ENCODE measurements at places on chromosomes 3 and 15.

DNA sequence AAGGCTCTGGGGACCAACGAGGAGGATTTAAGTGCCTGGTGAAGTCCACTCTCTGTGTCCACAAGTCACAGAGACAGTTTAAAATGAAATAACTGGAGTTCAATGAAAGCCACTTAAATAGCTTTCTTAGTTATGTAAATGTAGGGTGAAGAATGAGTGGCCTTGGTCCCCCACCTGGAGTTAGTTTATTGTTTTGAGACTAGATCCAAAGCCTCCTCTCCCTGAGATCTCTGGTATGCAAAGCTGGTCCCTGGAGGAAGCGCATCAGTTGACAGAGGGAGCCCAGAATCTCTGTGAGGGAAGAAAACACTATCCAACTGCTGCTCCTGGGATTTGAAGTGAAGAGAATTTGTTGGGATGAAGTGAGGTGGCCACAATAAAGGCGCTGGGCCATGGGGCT is 40.5 kb downstream of the EXOG start:
- H3K27me3 ChIP-seq: no peaks in the 10 kb centered on the region
- H3K4me3 ChIP-seq: no peak overlapping the region
- no peaks in the 10 kb centered on the region for H3K4me1 ChIP-seq
- no peak for DNase-seq
- no peak overlapping the region for H3K27ac ChIP-seq
- no peaks in the 10 kb centered on the region for H3K36me3 ChIP-seq

GRCh38 chr3:20051123-20051806 is 11.0 kb downstream of the KAT2B start:
- DNase-seq: no peak
- no peak overlapping the region for H3K27ac ChIP-seq
- no peaks in the 10 kb centered on the region for H3K27me3 ChIP-seq
- H3K4me3 ChIP-seq: no peak overlapping the region
- peaks cover 36% of the 10 kb centered on the region for H3K4me1 ChIP-seq
- no peaks in the 10 kb centered on the region for H3K36me3 ChIP-seq

DNA sequence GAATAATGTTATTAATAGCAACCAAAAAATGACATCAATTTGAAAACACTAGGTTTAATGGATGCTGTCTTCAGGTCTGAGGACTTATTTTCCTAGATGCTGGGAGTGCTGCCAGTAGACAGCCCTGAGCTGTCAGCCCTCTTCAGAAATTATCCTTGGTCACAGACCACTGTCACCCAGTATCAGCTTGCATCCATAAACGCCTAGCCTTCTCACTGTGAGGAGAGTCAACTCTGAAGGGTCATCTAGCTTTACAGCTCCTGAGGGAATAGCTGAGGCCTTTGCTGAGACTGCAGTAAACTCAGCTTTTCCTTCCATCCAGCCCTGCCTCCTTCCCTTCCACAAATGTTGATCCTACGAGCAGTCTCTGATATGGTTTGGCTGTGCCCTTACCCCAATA is 19.4 kb upstream of the MNS1 start:
- H3K36me3 ChIP-seq: no peaks in the 10 kb centered on the region
- no peak for DNase-seq
- H3K4me1 ChIP-seq: no peaks in the 10 kb centered on the region
- no peaks in the 10 kb centered on the region for H3K27me3 ChIP-seq

DNA sequence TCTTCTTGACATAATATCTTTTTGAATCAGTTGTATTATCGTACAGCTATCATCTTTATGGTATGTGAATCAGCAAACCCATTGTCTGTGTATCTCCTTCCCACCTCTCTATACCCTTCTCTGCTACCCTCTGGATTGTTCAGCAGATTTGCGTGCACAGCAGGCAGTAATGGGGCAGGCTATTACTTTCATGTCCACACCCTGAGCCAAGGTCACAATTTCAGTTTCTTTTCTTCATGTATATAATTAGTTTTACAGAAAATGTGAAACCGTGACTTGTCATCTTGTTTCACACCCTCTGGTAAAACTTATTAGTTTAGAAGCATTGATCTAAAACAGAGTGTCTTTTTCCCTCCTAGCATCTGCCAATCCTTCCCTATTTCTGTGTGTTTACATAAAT is 770.4 kb upstream of the SEMA6D start:
- H3K4me3 ChIP-seq: no peak overlapping the region
- no peaks in the 10 kb centered on the region for H3K4me1 ChIP-seq
- H3K27me3 ChIP-seq: no peaks in the 10 kb centered on the region
- no peak for DNase-seq

DNA sequence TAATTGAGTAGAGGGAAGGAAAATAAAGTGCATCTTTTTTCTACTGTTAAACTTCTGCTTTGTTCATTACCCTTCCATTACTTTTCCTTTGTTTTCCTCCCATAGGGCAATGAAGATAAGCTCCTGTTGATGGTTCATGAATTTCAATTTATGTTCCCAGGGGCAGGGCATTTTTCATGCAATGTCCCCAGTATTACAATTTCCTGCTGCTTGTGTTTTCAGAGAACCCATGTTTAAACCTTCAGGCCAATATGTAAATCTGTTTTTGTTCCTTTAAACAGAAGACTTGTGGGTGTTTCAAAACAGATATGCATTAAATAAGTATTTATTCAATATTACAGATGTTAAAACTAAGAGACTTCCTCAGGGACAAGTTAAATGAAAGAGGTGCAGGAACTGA is 834.5 kb downstream of the ZPLD1 start:
- DNase-seq: no peak
- H3K27me3 ChIP-seq: no peaks in the 10 kb centered on the region
- no peak overlapping the region for H3K4me3 ChIP-seq
- no peaks in the 10 kb centered on the region for H3K36me3 ChIP-seq
- H3K4me1 ChIP-seq: no peaks in the 10 kb centered on the region

DNA sequence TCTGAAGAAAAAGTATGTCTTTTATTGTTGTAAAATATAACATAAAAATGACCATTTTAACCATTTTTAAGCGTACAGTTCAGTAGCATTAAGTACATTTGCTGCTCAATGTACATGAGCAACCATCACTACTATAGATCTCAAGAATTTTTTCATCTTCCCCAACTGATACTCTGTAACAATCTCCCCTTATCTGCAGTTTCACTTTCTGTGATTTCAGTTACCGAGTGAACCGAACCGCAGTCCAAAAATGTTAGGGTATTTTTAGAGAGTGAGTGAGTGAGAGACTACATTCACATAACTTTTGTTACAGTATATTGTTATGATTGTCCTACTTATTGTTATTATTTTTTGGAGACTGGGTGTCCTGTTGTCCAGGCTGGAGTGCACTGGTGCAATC is 9.0 kb upstream of the SLC25A26 start:
- no peaks in the 10 kb centered on the region for H3K36me3 ChIP-seq
- H3K4me3 ChIP-seq: no peak overlapping the region
- no peaks in the 10 kb centered on the region for H3K27me3 ChIP-seq
- no peaks in the 10 kb centered on the region for H3K4me1 ChIP-seq
- H3K27ac ChIP-seq: no peak overlapping the region

DNA sequence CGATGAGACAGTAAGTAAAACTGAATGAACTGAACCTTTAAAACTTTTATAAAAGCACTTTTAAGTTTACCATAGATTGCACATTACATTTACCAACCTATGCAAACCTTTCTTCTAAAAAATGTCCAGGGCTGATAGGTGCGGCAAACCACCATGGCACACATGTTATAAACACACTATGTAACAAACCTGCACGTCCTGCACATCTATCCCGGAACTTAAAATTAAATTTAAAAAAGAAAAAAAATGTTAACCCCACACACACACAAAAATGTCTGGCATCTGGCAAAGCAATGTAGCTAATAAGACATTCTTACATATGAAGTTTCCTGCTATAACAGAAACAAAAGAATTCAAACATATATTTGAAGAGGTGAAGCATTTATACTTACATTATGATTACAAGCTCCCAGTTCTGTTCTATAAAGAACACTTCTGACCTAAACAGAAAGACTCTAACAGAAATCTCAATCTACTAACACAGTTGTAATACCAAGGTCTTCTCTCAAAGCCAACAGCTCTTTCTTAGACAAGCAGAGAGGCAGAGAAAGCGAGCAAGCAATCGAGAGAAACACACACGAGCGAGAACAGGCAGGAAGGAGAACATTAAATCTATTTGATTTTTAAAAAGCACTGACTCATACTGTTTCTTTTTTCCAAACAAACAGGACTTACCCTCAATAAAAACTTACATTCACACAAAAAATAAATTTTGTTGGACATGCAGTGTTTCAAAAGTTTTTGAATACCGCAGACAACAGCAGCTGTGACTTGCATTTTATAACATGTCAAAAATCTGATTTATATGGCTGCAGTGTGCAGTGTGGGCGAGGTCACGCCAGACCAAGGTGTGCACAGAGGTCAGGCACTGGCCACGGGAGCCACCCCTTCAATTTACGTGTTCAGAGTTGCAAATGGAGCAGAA is at the start of gene NRG4:
TSS of gene NRG4 (minus strand) at position 798 of the 925 bp plus-strand sequence. CDS start 1,194 bp downstream, outside the sequence.
- no peaks in the 10 kb centered on the region for H3K4me1 ChIP-seq
- peak within 1 kb of the TSS; percentile 43 for H3K27ac ChIP-seq
- DNase-seq: peak; percentile 48
- no peaks in the 10 kb centered on the region for H3K36me3 ChIP-seq

DNA sequence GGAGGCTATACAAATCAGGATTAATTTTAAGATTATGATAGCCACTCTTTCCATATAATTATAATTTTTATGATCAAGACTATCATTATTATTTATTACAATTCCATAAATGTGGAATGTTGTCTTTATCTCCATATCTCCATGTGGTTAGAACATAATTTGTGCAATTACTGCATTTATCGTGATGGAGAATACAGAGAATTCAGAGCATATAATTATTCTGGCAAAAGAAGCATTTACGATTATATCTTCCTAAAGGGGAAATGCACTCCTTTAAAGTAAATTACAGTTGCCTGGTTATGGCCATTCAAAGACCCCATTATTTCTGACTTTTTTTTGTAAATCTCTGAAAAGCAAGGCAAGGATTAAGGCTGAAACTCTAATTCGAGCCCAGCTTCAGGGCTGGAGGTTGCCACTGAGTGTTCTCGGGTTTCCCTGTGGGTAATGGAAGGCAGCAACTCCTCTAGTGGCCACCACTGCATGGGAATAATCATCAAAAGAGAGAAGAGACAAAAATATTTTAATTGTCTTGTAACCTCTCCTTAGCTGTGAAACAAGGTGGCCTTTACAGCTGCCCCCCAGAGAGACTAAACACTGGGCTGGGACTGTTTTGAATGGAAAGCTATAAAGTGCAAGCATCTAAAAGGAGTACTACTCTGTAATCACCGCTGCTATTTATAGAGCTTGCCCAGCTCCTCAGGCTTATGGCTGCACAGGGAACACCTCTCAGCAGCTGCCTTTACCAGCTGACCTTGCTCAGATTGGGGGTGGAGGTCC is 59.8 kb upstream of the PRTG start:
- no peaks in the 10 kb centered on the region for H3K27me3 ChIP-seq
- H3K27ac ChIP-seq: no peak overlapping the region
- H3K4me1 ChIP-seq: no peaks in the 10 kb centered on the region
- no peak overlapping the region for H3K4me3 ChIP-seq
- H3K36me3 ChIP-seq: no peaks in the 10 kb centered on the region

GRCh38 chr3:27559835-27560234 is 75.7 kb upstream of the SLC4A7 start:
- DNase-seq: peak; percentile 80
- no peaks in the 10 kb centered on the region for H3K36me3 ChIP-seq
- H3K4me1 ChIP-seq: peaks cover 12% of the 10 kb centered on the region

GRCh38 chr15:52331490-52332240 is 36.1 kb upstream of the MYO5C start:
- peak overlapping the region; percentile 25 for H3K27ac ChIP-seq
- H3K4me3 ChIP-seq: no peak overlapping the region
- no peaks in the 10 kb centered on the region for H3K27me3 ChIP-seq
- peak; percentile 63 for DNase-seq

DNA sequence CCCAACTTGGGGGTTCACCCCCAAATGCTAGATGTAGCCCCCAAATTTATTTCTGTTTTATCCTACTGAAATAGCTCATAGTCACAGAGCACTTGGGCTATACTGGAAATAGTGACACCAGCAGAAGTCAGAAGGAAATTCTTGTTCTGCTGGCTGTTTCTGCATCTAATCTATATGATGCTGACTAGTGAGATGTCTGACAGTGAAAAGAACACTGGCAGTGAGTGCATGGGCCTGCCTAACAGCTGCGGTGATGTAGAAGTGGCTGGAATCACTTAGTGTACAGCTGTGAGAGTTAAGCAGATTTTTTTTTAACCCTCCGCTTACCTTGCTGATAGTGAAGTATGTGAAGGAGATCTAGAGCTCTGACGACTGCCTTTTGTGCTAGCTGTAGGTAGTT is 14.0 kb downstream of the TTC14 start:
- H3K36me3 ChIP-seq: peaks cover 36% of the 10 kb centered on the region
- H3K27me3 ChIP-seq: no peaks in the 10 kb centered on the region
- H3K4me1 ChIP-seq: no peaks in the 10 kb centered on the region
- no peak for DNase-seq
- no peak overlapping the region for H3K27ac ChIP-seq
- H3K4me3 ChIP-seq: no peak overlapping the region

DNA sequence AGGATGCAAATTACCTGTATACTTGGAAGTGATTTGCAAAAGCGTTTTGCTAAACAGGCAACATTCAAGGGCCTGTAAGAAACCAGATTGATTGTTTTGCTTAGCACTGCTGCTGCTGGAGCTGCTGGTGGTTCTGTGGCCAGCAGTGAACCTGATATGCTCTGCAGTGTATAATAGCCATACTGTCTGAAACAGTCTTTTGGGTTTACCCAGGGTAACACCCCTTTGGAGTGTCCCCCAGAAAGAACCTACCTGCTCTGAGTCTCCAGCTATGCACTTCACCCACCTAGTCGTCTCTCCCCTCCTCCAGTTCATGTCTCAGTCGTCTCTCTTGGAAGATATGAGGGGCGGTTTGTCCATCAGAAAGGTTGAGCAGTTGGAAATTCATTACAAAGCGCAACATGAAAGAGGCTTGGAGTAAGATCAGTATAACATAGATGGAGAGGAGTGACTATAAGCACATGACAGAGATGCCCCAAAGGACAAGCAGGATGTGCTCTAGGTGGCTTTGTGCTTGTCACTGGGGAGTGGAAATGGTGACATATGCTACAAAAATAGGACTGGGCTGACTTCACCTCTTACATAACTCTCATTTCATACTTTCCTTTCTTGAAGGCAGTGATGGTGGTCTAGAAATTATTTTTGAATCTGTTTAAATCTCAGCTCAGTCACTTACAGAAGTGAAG is 3.8 kb downstream of the MKRN2 start:
- DNase-seq: no peak
- no peaks in the 10 kb centered on the region for H3K36me3 ChIP-seq
- H3K4me1 ChIP-seq: peaks cover 35% of the 10 kb centered on the region
- H3K27me3 ChIP-seq: no peaks in the 10 kb centered on the region

- H3K36me3 ChIP-seq: no peaks in the 10 kb centered on the region
- no peaks in the 10 kb centered on the region for H3K27me3 ChIP-seq
- no peak for DNase-seq
- H3K27ac ChIP-seq: peak overlapping the region; percentile 100
- H3K4me1 ChIP-seq: peaks cover 20% of the 10 kb centered on the region
- H3K4me3 ChIP-seq: peak overlapping the region; percentile 98
Measured at GRCh38 chr3:150407808-150408220, 284 bp upstream of the TSC22D2 start.
